ENCODE measurements at places on chromosomes 7 and 10. TPM values are rescaled to one million over a fixed set of nuclear protein-coding genes. Genes with fewer than 3 reads are reported as not detected.

The KCNH2 gene
- total RNA-seq = not detected

DNA sequence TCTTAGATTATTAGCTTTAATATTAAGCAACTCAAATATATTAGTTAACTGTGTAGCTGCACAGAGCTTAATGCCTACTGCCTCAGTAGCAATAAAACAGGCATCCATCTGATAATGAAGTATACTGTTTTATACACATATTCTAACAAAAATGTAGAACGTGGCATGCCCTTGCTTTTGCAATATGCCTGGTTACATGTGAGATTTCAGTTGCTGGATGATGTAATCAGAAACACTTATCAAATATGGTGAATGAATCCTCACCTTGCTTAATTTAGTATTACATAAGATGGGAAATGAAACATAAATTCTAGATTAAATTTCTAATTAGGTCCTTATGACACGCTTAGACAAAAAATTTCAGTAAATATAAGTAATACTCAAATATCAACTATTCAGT is 8.0 kb downstream of the DNAJC1 start:
- DNase-seq = no peak

The VIPR2 gene
- total RNA-seq = not detected

DNA sequence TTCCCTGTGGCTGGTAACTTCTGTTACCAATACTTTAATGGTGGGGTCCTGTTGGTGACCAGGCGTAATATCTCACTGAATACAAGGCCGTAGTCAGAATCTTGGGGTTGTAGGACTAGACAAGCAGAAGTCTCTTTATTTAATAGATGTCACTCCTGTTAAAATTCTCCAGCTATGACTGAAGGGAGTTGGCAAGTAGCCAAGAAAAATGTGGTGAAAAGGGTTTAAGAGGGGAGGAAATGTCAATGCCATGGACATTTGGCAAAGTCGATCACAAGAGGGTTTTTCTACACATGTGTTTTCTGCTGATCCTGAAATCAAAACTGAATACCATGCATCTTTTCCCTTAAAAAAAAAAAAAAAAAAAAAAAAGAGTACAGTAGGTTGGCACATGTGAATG is 533.5 kb downstream of the AUTS2 start:
- peak; percentile 85 for DNase-seq

DNA sequence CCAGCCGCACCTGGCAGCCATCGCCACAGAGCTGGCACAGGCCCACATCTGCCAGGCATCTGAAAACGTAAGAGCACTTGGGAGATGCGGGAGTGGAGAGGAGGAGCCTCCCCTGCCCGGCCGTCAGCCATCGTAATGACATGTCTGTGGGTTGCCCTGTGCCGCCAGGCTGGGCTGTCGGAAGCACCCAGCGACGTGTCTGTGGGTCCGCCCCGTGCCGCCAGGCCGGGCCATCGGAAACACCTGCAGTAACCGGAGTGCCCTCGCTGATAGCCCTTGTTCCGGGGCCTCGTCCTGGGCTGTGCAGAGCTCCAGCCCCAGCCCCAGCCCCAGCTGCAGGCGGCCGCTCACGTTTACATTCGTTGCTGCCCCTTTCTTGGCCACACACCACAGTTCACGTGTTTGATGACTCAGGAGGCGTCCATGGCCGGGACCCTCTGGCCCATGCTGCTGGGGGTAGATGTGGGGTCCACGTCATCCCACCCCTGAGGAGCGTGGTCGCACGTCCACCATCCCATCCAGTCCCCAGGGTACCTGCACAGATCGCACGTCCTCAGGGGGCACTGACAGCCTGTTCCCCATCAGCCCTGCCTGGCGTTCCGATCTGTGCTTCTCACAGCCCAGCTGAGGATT is 30.0 kb upstream of the PRKAR1B start:
- no peak for DNase-seq

DNA sequence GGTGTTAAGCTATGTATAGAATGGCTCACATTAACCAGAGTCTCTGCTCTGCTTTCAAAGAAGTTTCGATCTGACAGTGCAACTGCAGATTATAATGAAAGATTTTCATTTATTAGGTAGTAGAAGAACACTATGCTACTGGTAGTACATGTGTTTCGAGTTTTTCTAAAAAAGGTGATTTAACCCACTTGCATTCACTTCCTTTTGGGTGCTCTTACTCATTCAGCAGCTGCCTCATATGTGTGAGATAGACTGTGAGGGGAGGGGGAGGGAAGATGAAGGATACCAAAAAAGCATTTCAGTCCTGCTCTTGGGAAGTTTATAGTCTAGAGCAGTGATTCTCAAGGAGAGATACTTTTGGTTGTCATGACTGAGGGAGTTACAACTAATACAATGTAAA is 20.4 kb downstream of the PLEKHA8 start:
- peak; percentile 30 for DNase-seq

GRCh38 chr10:101394524-101395133 is 40.7 kb downstream of the BTRC start:
- no peak for DNase-seq

- peak; percentile 66 for DNase-seq
Observed at GRCh38 chr7:100472854-100473499, 6.0 kb downstream of the TSC22D4 start.

- DNase-seq = peak; percentile 3
Observed at GRCh38 chr7:12620371-12620770, 49.9 kb downstream of the SCIN start.

DNA sequence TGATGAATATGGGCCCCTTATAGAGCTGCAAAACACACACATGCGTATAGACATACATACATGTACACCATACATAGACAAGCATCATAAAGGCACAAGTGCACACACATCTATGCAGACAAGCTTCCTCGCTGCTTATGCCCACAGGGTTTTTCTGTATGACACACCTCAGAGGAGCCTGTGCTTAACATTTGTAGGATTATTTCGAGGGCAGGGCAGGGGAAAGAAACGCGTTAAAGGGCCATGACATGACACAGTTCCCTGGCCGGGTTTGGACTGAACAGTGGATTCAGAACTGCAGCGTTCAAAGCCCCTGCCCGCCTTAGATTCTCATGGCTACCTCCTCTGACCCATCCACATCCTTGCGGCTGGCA is 44.8 kb downstream of the CHST3 start:
- DNase-seq = no peak

The MEOX2 gene
- 0.06 TPM for total RNA-seq

GRCh38 chr7:140455743-140456142 is 23.6 kb downstream of the MKRN1 start:
- DNase-seq = no peak

GRCh38 chr10:10222304-10222841 is 795.3 kb upstream of the CELF2 start:
- DNase-seq = peak; percentile 65

GRCh38 chr10:28315140-28315539 is 12.3 kb upstream of the MPP7 start:
- DNase-seq = no peak

- no peak for DNase-seq
Observed at GRCh38 chr7:96135241-96135640, 186.7 kb downstream of the SLC25A13 start.

- no peak for DNase-seq
Observed at GRCh38 chr7:101516851-101517250, 112.2 kb downstream of the MYL10 start.

The COL28A1 gene
- total RNA-seq = 2.6 TPM
